Stimulated activated CD4-positive, alpha-beta T cell treated with anti-CD3 and anti-CD28 coated beads, Interleukin-1b, Interleukin-23, amount 100 ng/mL, for 1 hour (primary cell): ENCODE measurements at places on chromosomes 13 and 19.

DNA sequence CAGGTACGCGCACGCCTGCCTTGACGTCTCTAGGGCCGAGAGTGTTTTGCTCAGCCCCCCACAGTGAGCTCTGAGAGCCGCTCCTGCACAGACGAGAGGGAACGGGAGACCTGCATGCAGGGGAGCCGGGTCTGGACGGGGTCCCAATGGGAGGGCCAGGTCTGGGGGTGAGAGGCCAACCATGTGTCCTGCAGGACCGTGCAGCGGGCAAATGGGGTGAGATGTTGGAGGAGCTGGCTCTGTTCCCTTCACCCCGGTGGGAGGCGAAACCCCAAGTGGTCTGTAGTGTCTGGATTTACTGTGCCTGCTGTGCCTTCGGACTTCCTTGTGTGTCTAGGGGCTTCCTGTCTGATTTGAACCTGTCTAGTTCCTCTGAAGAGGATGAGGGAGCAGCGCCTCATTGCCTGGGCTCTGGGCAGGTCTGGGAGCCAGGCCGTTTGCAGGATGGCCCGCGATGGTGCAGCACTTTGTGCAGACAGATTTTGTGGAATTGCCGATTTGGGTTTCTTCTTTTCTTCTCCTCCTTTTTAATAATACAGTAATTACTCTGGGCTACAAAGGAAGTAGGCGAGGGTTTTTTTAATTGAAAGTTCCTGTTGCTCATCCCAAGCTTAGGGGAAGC lies 2.1 kb downstream of the CSNK1G2 start:
- DNase-seq = no peak

- no peak for DNase-seq
These were observed 1.3 kb downstream of the BICRA start for GRCh38 chr19:47609906-47610894.

GRCh38 chr13:32932376-32932775 lies 83.8 kb upstream of the KL start:
- no peak for DNase-seq

DNA sequence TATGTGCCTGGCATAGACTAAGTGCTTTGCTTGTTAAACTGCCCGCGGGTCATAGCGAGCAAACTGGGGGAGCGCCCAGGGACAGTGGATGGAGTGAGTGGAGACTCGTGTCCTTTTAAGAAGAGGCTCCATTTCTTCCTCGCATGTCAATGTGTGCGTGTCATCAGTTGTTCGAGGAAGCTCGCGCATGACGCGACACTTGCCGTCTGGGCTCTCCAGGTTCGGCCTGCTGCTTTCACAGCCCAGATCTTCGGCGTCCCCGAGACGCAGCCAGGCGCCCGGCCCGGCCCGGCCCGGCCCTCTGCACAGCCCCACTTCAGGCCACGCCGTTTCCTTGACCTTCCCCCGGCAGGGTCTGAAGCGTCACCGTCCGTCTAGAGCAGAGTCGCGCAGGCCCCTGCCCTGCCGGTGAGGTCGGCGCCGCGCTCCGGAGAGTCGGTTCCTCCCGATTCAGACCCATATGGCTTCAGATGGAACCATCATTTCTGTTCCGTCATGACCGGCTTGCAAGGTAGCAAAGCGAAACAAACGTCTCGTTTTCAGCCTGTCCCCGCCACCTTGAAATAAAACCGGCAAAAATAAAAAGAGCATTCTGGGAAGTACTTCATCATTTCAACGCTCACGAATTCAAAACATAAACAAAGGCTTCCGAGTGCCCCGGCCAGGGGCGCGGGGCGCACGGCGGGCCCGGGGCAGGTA lies 599 bp upstream of the ARHGEF7 start:
- DNase-seq = no peak

DNA sequence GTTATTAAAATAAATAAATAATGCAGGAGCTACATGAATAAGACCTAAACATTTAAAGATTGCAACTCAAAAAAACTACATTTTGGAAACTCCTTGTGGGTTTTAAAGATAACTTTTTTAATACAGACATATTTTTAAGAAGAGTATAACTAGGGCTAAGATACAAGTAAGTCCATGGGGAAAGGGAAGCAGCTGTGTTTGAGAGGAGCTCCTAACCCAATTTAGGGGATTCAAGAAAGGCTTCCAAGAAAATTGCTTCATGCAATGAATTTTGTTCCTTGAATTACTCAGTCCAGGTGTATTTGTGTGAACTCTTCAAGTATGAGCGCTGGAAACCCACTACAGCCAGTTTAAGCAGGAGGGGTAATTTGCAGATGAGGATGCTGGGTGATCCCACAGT lies 44.1 kb upstream of the C13orf42 start:
- DNase-seq = no peak

GRCh38 chr19:2670217-2670616 lies 32.3 kb downstream of the GNG7 start:
- no peak for DNase-seq

- no peak for DNase-seq
These were observed 69.9 kb downstream of the GPC5 start for GRCh38 chr13:91468301-91468700.

GRCh38 chr19:55443045-55443823 lies at the start of gene SHISA7:
Gene SHISA7 (minus strand): TSS chr19:55443300. CDS start chr19:55442863, 437 bp downstream.
- no peak for DNase-seq

DNA sequence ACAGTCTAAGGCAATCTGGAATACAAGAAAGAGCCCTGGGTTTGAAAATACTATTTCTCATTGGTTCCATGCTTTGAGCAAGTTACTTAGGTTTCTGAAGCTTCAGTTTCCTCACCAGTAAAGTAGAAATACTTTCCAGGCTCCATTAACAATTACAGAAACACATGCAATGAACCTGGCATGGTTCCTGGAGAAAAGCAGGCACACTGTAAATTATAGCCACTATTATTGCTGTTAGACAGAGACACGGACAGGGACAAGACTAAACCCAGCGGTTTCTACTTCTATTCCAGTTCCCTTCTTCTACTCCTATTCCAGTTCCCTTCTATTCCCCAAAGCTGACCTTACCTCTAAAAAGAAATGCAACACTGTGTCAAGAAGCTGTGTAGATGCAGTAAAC lies 41.2 kb downstream of the MIPEP start:
- no peak for DNase-seq

- DNase-seq = no peak
These were observed 79.5 kb downstream of the GPR12 start for GRCh38 chr13:26681036-26681435.

DNA sequence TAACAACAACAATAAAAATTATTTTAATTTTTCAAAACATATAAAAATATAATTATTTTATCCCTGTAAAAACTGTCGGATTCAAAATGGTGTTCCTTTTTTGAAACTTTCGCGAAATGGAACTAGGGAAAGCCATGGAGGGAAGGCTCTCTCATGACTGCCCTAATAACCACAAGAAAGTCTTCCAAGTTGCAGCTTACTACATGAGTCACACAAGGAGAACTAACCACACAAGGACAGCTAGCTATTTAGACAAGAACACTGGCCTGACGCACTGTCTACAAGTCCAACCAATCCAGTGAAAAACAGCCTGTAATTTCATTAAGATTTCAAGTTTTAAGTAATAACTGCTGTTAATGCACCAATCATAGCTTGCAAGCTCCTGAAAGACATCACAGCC lies 319.2 kb upstream of the PCDH9 start:
- no peak for DNase-seq

GRCh38 chr13:108276060-108276459 lies 6.5 kb downstream of the TNFSF13B start:
- no peak for DNase-seq

- DNase-seq = no peak
These were observed 1.4 kb downstream of the ANKRD10 start for GRCh38 chr13:110913322-110914080.

- DNase-seq = no peak
These were observed 15.6 kb downstream of the TUBGCP3 start for GRCh38 chr13:112572366-112572765.
